ENCODE measurements at places on chromosomes 16 and 17.

- DNase-seq, result no peak
Observed at GRCh38 chr16:82716361-82716855, 89.6 kb downstream of the CDH13 start.

DNA sequence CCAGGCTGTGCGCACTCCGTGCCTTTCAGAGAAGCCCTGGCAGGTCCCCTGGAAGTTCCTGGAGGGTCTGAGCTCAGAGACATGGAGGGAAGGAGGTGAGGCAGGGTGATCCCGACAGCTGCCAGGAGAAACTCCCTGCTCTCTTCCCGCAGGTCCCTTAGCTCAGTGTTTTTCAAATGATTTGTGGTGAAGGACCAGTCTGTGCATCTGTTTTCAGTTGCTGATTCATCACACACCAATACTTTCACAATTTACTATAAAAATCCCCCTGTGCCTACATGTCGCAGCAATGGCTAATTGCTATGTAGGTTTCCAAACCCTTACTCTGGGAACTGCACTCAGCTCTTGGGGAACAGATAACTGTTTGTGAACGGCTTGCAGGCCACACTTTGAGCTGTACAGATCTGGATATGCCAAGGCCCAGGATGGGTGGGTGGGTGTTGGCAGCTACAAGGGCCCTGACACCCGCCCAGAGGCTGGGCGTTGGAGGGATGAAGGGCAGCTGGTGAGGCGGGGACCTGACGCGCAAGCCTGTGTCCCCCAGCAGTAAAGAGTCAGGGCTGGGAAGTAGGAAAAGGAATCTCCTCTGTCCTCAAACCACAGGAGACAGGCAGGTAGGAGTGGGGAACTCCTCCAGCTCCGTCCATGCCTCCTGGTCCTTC lies 20.5 kb upstream of the EMP2 start:
- no peak for DNase-seq

- DNase-seq, result no peak
Observed at GRCh38 chr16:8388684-8389083, 201.6 kb downstream of the TMEM114 start.

DNA sequence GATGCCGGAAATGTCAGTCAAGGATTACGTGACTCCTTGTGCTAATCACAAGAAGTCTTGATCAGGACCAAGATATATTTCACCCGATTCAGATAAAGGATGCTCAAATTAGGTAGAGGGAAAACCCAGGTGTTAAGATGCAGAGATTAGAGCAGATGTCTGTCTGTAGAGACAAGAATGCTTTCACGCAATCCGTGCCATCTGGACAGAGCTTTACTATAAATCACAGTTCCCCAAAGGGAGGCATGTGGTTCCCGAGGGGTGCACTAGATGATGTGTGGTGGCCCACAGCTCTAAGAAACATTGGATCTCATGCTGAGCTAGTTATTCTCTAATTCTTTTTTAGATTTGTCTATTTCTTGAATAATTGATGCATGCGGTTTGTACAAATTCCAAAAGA lies 9.8 kb upstream of the MAP3K14 start:
- DNase-seq, result no peak

- no peak for DNase-seq
Observed at GRCh38 chr16:69848637-69849545, 86.8 kb downstream of the WWP2 start.

DNA sequence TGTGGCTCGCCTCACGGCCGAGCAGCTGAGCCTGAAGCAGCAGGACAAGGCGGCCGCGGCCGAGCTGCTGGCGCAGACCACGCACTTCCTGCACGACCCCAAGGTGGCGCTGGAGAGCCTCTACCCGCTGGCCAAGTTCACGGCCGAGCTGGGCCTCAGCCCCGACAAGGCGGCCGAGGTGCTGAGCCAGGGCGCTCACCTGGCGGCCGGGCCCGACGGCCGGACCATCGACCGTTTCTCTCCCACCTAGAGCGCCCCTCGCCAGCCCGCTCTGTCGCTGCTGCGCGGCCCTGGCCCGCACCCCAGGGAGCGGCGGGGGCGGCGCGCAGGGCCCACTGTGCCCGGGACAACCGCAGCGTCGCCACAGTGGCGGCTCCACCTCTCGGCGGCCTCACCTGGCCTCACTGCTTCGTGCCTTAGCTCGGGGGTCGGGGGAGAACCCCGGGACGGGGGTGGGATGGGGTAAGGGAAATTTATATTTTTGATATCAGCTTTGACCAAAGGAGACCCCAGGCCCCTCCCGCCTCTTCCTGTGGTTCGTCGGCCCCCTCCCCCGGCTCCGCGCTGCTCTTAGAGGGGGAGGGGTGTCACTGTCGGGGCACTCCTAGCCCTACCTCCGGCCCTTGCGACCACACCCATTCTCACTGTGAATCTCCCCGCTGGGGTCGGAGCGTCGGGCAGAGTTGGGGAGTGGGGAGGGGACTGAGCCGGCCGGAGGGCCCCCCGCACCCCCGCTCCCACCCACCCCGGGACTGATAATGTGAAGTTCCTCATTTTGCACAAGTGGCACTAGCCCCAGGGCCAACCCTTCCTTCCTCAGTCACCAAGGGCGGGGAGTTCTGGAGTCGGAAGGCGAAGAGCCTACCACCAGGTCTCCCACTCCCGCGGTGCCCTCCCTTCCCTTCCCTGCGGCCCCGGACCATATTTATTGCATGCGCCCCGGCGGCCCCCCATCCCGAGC lies 4.0 kb downstream of the HIC1 start:
- no peak for DNase-seq

- peak; percentile 50 for DNase-seq
Observed at GRCh38 chr17:1229349-1229899, 40.8 kb upstream of the BHLHA9 start.

- DNase-seq, result peak; percentile 97
Observed at GRCh38 chr17:27892866-27893769, at the start of gene LYRM9. LYRM9 (minus strand) TSS chr17:27893365; CDS start chr17:27882694, 10,671 bp downstream.

GRCh38 chr17:40707745-40708144 lies 4.2 kb upstream of the KRT24 start:
- DNase-seq, result no peak

DNA sequence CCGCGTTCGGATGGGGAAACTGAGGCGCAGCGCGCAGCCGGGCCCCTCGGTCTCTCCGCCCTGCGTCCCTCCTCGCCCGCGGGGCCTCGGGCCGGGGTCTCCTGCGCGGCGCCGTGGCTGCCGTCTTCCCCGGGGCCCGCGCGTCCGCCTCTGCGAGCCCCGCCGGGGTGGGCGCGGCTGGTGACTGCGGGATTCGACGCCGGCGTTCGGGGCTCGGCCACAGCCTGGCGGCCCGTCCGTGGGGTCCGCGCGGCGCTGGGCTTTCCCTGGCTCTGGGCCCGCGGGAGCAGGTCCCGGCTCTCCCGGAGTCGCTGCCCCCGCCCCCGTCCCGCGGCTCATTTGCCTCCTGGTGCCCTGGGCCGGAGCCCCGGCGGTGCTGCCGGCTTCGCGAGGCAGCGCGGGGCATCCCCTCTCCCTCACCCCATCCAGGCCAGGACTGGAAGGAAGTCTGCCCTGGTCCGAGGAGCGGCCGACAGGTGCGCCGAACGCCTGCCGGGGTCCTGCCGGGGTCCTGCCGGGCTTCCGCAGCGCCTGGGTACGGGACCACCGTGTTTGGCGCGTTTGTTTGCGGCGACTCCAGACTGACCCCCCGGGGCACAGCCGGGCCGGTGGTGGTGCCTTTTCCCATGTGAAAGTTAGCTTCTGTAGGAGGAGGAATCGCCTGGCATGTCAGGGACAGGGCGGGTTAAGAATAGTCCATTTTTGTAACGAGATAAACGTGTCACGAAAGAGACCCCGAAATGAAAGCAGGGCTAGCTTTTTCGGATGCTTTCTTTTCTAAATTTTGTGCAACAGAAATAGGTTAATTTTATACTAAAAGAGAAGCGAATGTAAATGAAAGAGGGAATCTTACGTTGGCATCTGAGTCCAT lies 671 bp downstream of the CHMP6 start:
- DNase-seq, result peak; percentile 57

DNA sequence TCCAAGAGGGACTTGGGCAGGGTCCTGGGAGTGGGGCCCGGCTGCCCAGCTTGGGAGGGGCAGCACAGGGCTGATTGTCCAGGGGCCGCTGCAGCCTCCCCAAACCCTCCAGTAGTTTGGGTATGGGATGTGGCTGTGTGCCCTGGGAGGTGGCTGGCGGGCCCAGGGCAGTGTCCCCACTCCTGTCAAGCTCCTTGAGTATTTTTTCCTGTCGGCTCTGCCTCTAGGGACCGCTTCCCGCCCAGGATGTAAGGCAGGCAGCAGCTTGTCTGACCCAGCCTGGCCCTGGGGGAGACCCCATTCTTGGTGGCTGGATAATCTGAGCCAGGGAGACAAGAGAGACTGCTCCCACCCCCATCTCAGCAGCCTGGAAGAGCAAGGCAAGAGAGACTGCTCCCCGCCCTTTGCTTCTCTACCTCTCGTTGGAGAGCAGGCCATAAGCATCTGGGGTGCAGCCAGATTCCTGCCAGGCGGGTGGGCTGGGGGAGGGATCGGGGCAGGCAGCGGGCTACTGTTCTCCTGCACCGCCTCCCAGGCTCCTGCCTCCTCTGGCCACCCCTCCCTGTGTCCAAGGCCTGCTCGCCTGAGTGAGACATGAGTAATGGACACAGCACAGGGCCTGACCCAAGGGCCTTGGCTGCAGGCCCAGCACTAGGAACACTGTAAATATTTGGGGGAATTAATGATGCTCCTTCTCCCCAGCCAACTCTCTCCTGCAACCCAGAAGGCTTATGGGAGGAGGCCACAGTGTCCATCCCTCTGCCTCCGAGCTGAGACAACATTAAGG lies 18.4 kb upstream of the ITGA3 start:
- no peak for DNase-seq

GRCh38 chr17:4411201-4411600 lies 22.5 kb upstream of the SPNS3 start:
- DNase-seq, result no peak

DNA sequence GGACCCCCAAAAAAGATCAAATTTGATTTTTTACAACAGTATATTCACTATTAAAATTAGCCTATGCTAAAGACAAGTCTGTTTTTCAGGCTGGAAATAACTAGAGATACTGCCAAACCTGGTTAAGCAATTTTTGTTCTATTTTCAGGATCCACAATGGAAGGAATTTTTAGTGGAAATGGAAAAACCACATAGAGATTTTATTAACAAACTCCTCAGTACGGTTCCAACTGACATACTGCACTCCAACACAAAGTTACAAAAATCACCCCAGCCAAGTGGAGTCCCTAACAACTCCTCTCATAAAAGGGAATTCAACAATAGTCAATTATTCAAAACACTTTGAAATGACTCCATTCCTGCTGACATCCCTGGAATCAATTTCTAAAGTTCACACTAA lies 101.6 kb upstream of the TOB1 start:
- no peak for DNase-seq

Data from neural progenitor cell (in vitro differentiated cells).